ENCODE measurements at places on chromosomes 1 and 21.

GRCh38 chr1:64745986-64746940 is 1.4 kb downstream of the RAVER2 start:
- no peak for DNase-seq

DNA sequence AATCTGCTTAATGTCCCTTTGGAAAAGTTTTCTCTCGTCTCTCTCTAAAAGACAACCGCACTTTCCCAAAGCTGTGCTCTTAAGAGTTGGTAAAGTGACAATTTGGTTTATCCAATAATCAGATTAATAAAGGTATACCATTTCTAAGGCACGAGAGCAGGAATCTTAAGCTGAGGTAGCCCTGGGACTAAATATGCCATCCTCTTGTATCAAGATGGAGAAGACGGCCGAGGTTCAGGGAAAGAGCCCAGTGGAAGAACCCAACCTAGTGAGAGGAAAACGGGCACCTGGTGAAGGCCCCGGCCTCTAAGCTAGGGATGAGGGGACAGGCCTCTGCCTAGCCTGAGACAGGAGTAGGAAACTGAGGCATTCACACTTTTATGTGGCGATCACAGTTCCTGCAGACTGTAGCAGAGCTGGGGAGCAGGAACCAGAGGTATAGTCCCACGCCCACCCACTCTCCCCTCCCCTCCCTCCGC is 334 bp upstream of the SARS1 start:
- no peak for DNase-seq

GRCh38 chr1:32946413-32946812 is 18.2 kb downstream of the RNF19B start:
- DNase-seq: no peak

DNA sequence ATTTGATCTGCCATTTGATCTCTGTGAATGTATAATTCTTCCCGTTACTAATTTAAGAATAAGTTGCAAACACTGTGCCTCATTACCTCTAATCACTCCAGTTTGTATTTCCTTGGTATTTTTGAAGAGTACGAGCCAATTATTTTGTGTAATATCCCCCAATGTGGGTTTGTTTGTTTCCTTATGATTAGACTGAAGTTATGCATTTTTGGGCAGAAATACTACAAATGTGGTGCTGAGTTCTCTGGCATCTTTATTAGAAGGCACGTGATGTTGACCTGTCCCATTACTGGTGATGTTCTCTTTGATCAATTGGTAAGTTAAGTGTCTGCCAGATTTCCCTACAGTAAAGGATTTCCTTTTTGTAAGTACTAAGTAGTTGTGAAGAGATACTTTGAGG is 10.3 kb downstream of the MIXL1 start:
- no peak for DNase-seq

- no peak for DNase-seq
These were observed 21.7 kb downstream of the YTHDF2 start for GRCh38 chr1:28758420-28758819.

GRCh38 chr1:115768549-115768948 is at the start of gene CASQ2:
Gene CASQ2 (minus strand): TSS chr1:115768714. CDS start chr1:115768541, 173 bp downstream.
- no peak for DNase-seq

DNA sequence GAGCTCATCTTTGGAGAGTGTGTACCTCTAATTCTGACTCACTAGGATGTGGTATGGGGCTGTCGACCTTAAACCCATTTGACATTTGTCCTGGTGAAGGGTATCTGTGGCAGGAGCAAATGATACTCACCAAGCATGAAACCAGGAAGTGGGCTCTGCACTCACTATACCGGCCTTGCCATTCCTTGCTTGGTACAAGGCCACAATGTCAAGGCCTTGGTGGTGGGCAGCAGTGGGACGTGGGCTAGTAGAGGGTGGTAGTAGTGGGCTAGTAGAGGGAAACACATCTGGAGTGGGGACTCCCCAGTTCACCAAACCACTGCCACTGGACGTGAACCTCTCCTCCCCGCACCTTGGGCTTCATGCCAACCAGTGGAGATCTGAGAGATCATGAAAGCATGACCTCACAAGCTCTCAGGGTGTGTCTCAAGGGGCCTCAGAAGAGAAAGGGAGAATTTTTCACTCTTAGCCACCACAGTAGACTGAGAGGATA is 11.5 kb downstream of the TNFSF4 start:
- DNase-seq: no peak

GRCh38 chr1:15454256-15454655 is 2.3 kb upstream of the CELA2A start:
- no peak for DNase-seq

DNA sequence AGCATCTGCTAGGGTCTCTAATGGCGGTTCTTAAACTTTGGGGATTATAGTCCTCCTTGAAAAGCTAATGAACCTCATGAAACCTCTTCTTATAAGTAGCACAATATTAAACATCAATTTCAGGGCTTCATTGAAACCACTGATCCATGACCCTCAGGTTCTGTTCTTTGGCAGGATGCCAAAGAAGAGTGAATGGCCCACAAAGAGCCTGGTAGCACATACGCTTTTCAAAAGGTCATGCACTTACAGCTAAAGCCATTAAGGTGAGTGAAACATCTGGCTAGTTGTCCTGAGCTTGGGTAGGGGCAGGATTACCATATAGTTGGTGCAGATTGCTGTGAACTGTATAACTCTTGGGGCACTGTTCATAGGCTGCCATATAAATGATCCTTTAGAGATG is 42.3 kb downstream of the MDM4 start:
- DNase-seq: no peak

GRCh38 chr1:8077602-8078001 is 51.5 kb upstream of the ERRFI1 start:
- DNase-seq: no peak

- no peak for DNase-seq
These were observed 178.6 kb downstream of the GPR52 start for GRCh38 chr1:174626031-174627025.

GRCh38 chr1:36124404-36125128 is 456 bp downstream of the COL8A2 start:
- no peak for DNase-seq

GRCh38 chr1:206725109-206725963 is 40.6 kb downstream of the MAPKAPK2 start:
- DNase-seq: peak; percentile 56

DNA sequence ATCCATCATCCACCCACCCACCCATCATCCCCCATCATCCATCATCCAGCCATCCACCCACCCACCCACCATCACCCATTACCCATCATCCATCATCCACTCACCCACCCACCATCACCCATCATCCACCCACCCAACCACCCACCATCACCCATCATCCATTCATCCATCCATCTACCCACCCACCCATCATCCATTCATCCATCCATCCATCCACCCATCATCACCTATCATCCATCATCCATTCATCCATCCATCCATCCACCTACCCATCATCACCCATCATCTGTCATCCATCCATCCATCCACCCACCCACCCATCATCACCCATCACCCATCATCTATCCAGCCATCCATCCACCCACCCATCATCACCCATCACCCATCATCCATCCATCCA is 81.5 kb downstream of the ADARB1 start:
- DNase-seq: no peak

GRCh38 chr1:173424782-173425407 is 52.2 kb upstream of the PRDX6 start:
- DNase-seq: no peak

- DNase-seq: peak; percentile 61
These were observed 28.5 kb upstream of the PKP1 start for GRCh38 chr1:201254625-201255478.

- no peak for DNase-seq
These were observed 18.6 kb downstream of the SPOCD1 start for GRCh38 chr1:31797216-31797615.

DNA sequence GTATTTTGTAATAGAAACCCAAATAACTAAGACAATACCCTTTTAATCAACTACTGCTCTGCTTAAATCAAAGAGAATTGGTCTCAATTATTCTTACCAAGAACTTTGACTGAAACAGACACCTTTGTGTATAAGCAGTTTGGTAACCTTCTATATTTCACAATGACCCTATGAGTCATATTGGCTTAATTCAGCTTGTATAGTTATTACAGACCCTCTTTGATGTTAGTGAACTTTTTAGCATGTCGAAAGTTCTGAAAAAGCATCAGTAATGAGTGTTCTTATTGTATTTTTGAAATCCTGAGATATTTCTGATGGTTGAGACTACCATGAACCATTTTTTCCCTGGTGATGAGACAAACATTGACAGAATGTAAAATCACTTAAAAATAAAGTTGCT is 43.3 kb upstream of the RABGAP1L start:
- no peak for DNase-seq

- DNase-seq: no peak
These were observed 47.6 kb upstream of the ADARB1 start for GRCh38 chr21:45026826-45027225.

DNA sequence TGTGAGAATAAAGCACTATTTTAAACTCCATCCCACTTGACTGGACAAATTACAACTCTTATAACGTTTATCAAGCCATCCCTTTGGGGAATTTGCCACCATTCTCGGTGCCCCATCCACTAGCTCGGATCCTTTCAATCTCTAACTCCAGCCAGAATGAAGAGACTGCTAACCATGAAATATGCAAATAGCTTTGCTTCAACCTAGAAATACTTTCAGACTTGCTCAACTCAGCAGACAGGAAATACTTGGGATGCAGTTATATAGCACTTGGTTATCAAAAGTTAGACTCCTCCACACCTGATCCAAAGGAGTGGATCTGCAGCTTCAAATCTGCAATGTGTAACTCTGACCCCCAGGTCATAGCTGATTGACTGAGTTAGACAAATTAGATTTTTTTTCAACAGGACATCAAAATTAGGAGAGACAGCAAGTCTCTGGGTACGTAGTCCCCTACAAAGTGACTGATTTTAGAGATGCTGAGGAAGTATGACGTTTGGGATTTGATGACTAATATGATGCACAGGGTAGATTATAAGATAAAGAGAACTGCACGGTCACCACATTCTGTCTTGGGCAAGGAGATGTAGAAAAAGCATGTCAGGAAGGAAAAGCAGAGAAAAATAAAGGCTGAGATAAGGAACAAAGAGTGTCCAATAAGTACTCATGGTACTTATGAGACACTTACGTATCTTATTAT is 496.0 kb downstream of the AGBL4 start:
- DNase-seq: no peak

DNA sequence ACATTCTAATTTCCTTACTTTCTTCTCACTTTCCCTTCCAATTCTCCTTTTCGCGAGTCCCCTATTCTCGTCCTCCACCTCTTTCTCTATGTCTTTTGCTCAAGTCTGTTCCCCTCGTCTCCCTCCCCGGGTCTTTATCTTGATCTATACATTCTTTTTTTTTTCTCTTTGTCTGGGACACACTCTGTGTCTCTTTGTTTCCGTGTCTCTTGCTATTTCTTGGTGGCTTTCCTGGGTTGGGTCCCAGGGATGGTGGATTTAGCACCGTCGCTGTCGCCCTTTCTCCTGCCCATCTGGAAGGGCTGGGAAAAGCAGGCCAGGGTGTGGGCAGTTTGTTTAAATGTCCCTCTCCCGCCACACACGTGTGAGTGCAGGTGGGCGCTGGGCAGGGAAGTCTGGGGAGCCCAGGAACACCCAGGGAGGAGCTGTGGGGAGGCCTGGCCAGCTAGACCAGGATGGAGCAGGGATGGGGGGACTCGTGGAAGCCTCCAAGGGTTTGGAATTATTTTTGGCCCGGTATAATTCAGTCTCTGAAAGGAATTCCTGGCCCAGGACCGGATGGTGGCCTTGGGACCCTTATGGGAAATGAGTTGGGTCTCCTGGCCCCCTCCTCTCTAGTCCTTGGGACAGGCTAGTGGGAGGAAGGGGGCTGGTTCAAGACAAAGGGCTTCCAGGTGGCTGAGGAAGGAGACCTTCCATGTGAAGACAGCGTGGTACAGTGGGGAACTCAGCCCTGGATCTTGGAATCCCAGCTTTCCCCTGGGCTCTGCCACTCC is 9.5 kb upstream of the ID3 start:
- no peak for DNase-seq

GRCh38 chr21:46295996-46296752 is 10.0 kb downstream of the YBEY start:
- peak; percentile 55 for DNase-seq

DNA sequence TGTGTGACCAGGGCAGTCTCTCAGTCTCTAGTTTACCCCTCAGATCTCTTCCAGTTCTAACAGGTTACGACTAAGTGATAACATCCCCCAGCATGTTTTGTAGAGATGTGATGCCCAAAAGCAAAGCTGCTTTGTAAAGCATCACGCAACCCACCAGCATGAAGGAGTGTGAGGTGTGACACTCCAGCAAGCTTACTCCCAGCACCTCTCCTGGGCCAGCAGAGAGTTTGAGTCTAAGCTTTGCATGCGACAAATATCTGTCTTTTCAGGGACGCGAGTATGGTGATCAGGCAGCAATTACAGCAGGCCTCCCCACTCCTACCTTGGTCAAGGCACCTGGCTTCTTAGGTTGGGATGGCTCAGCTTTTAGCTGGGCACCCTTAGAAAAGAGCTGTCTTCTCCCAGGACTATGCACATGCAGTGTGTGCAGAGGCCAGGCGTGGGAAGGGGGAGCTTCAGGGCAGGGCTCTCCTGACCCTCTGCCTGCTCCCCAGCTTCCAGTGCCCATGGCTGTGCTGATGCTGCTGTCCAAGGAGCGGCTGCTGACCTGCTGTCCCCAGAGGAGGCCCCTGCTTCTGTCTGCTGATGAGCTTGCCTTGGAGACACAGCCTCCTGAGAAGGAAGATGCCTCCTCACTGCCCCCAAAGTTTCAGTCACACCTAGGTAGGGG is 48.2 kb downstream of the ELK4 start:
- DNase-seq: no peak

DNA sequence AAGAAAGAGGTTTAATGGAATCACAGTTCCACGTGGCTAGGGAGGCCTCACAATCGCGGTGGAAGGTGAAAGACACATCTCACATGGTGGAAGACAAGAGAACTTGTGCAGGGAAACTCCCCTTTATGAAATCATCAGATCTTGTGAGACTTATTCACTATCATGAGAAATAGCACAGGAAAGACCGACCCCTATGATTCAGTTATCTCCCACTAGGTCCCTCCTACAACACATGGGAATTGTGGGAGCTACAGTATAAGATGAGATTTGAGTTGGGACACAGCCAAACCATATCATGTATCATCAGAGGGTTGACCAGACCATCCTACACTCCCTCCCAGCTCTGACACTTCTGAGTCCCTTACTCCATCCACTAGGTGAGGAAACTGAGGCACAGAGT is 143.9 kb upstream of the KLHDC7A start:
- DNase-seq: no peak

DNA sequence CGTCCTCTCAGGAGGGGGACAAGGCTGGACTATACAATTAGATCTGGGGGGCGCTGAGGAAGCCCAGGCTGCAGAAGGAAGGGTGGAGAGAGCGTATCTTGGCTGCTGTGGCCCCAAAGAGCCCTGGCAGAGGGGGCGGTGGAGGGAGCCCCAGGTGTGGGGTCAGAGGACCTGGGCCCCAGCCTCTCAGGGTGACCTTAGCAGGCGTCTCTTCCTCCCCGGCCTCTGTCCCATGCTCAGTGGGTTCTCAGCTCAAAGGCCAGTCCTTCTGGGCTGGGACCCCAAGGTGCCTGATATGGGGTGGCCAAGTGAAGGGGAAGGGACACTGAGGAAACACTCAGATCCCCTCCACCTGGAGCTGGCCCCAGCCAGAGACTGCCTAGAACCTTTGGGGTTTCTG is 1.8 kb downstream of the FAM131C start:
- no peak for DNase-seq

GRCh38 chr1:60989749-60990713 is 92.3 kb upstream of the NFIA start:
- DNase-seq: no peak

- no peak for DNase-seq
These were observed 95.7 kb upstream of the NR5A2 start for GRCh38 chr1:199931666-199932377.
